ENCODE measurements at places on chromosomes 11 and 22.

GRCh38 chr11:65891219-65892136 is 1.0 kb downstream of the CCDC85B start:
- H3K27ac ChIP-seq, result peak overlapping the region; percentile 93
- H3K27me3 ChIP-seq, result no peaks in the 10 kb centered on the region
- H3K4me1 ChIP-seq, result peaks cover 32% of the 10 kb centered on the region
- no peak for DNase-seq

GRCh38 chr11:44913502-44913901 is 37.2 kb downstream of the TP53I11 start:
- no peak for DNase-seq
- H3K27ac ChIP-seq, result no peak overlapping the region
- H3K36me3 ChIP-seq, result no peaks in the 10 kb centered on the region

DNA sequence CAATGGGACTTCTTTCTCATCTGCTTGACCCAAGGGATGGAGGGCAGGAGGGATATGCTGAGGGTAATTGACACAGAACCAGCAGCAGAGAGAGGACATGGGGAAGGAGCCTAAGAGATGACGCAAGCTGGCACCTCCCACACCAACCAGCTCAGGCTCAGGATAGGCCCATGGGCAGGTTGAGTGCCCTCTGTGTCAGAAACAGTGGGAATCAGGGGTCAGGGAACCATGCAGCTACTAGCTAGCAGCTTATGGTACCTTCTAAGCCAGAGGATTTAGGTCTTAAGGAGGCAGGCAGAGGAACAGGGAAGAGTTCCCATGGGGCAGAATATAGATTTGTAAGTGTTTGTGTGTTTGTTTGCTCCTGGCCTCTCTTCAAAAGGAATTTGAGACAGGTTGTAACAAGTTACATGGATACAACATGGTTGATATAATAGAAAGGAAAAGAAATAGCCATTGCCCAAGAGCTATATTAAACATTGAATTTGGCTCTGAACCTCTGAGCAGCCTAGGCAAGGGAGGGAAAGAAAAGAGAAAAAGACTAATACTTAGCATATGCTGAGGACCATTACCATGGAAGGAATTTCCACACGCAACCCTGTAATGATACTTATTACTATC is 39.9 kb upstream of the NAV2 start:
- no peak overlapping the region for H3K27ac ChIP-seq
- H3K36me3 ChIP-seq, result no peaks in the 10 kb centered on the region
- H3K4me3 ChIP-seq, result no peak overlapping the region
- H3K27me3 ChIP-seq, result no peaks in the 10 kb centered on the region
- DNase-seq, result no peak
- H3K4me1 ChIP-seq, result peaks cover 16% of the 10 kb centered on the region

- DNase-seq, result peak; percentile 67
- no peak overlapping the region for H3K4me3 ChIP-seq
- peaks cover 8% of the 10 kb centered on the region for H3K4me1 ChIP-seq
- no peaks in the 10 kb centered on the region for H3K27me3 ChIP-seq
- H3K27ac ChIP-seq, result no peak overlapping the region
These were observed 116.2 kb downstream of the KIF18A start for GRCh38 chr11:27991736-27992135.

GRCh38 chr22:36156515-36157419 is 3.8 kb downstream of the APOL3 start:
- H3K27me3 ChIP-seq, result no peaks in the 10 kb centered on the region
- peaks cover 13% of the 10 kb centered on the region for H3K4me1 ChIP-seq
- DNase-seq, result peak; percentile 77

DNA sequence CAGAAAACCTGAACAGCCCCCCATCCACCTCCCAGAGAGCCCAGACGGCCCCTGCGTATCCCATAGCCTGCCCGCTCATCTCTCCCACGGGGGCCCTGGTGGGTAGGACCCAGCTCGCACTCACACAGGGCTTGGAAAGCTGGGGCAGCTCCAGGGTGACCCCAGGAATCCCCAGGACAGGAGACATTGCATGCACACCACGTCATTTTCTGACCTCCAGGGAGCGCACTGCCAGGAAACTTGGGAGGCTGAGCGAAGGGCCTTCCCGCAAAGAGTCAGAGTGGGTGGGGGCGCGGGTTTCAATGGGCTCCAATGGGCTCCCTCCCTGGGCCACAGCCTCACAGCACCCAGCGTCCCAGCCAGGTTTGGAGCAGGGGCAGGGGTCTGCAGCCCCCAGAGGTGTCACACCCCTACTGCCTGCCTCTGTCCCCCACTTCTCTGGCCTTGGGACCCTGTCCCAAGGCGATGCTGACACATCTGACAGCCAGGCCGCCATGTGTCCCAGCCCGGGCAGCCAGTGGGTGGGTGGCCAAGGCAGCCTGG is 8.2 kb upstream of the SYT8 start:
- H3K27ac ChIP-seq, result no peak overlapping the region
- DNase-seq, result peak; percentile 59
- no peaks in the 10 kb centered on the region for H3K36me3 ChIP-seq

DNA sequence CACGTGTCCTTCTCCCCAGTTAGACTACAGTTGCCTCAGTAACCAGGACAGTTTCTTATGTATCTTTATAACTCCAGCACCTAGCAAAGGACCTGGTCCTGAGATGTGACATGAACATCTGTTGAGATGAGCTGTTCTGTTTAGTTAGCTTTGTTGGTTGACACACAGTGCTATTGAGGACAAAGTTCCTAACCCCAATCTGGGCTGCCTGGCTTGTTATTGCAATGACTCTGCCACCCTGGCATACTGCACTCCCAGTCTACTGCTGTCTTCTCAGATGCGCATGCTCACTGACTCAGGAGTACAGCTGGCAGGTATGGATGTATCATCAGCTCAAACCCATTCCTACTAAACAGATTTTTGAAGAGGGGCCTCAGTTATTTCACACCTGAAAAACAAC is 7.4 kb downstream of the DESI1 start:
- no peak overlapping the region for H3K4me3 ChIP-seq
- DNase-seq, result peak; percentile 39
- H3K27me3 ChIP-seq, result no peaks in the 10 kb centered on the region
- peaks cover 3% of the 10 kb centered on the region for H3K36me3 ChIP-seq
- H3K4me1 ChIP-seq, result no peaks in the 10 kb centered on the region
- no peak overlapping the region for H3K27ac ChIP-seq

DNA sequence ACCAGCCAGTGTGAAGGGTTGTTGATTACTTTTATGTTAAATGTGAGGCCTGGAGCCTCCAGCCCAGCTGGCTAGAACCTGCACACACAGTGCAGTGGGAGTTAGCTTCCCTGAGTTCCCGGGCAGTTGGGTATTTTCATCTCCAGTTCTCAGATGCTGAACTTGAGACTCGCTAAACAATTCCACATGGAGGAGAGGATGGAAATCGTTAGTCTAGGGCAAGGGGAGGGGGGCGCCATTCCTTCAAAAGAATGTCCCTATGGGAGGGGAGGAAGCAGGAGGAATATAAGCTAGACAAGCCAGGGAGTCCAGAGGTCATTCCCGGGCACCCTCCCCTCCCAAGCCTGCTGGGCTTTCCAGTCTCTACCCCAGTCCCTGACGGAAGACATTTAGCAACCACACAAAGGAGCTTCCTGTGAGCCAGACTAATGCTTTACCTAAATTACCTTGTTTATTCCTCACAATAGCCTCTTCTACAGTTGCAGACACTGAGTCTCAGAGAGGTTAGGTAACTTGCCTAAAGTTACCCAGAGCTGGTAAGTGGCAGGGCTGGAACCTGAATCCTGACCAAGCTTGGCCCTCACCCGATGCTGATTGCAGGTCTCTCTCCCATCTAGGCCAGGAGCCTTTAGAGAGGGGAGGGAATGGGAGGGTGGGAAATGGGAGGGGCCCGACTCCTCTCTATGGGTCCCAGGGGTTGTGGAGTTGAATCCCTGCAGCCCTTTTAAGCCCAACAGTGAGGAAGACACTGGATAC is 1.9 kb upstream of the TSKU start:
- H3K4me1 ChIP-seq, result peaks cover 26% of the 10 kb centered on the region
- DNase-seq, result no peak
- peak overlapping the region; percentile 12 for H3K27ac ChIP-seq
- no peak overlapping the region for H3K4me3 ChIP-seq
- H3K36me3 ChIP-seq, result no peaks in the 10 kb centered on the region

GRCh38 chr11:128251140-128251539 is 336.2 kb downstream of the ETS1 start:
- H3K27ac ChIP-seq, result peak overlapping the region; percentile 60
- peak; percentile 77 for DNase-seq
- H3K4me1 ChIP-seq, result peaks cover 12% of the 10 kb centered on the region
- H3K4me3 ChIP-seq, result no peak overlapping the region
- H3K36me3 ChIP-seq, result no peaks in the 10 kb centered on the region
